ENCODE measurements at places on chromosomes 7 and 10.

DNA sequence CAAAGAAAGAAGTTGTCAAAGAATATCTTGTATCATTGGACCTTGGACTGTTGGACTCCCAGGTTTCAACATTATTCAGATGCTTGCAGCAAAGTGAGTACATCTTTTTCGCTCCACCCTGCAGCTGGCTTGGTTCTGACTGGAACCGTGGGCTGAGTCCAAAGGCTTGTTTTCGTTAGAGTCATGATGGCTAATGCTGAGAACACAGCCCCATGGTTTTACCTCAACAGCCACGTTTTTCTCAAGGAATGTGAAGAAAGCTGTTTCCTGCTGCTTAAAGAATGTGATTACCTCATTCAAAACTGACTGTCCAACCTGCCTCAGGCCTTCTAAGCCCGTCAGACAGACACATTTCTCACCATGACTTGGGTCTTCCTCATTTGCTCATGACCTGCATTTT is 69.5 kb downstream of the STEAP1B start:
- no peak for DNase-seq

DNA sequence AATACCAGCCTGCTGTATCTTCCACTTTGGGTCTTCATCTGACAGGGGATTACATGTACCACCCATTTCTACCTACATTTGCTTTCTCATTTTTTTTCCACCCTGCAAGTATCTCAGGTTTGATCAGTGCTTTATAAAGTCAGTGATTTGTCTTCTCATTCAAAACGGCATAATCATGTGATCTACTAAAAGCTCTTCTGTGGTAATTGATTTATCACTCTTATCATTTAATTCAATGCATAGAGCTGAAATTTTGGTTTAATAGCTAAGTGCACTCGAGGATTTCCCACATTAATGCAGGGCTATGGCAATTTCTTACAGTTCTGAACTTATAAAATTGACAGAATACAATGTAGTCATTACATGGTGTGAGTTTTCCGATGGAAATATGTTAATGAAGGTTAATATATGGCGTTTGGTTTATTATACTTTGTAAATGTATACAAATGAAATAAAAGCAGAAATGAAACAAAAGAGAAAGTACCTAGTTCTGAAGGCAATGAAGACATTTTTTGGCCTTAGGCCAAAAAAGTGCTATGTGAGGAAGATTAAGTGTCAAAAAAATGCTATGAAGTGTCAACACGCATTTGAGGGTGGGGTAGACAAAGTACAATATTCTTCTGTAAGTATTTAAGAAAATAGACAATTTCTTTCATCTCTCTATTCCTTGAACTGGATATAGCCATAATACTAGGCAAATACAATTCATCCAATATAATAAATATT is 457.3 kb downstream of the ETV1 start:
- DNase-seq, result no peak

GRCh38 chr7:158766570-158767281 is 62.1 kb upstream of the NCAPG2 start:
- no peak for DNase-seq

DNA sequence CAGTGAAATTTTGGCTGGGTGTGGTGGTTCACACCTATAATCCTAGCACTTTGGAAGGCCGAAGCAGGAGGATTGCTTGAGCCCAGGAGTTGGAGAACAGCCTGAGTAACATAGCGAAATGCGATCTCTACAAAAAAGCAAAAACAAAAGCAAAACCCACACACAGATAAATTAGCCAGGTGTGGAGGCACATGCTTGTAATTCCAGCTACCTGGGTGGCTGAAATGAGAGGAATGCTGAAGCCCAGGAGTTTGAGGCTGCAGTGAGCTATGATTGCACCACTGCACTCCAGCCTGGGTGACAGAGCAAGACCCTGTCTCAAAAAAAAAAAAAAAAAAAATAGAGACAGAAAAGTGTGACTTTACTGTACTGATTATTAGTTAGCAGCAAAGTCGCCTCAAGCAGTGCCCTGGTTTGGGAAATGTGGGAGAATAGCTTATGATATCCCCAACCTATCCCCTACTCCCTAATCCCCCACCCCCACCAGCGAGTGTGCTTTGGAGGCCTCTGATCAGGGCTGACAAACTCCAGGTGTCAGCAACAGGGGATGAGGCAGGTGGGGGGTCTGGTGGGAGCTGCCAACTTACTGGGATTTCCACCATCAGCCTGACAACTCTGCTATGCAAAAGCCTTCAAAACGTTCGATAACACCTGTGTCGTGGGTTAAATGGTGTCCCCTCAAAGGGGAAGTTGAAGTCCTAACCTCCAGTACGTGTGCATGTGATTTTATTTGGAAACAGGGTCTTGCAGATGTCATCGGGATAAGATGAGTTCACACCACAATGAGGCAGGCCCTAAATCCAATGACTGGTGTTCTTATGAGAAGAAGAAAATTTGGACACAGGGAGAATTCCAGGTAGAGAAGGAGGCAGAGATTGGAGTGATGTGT is 124.7 kb upstream of the SDK1 start:
- DNase-seq, result no peak

GRCh38 chr10:46014206-46014605 is 16.2 kb downstream of the NCOA4 start:
- DNase-seq, result no peak
